ENCODE measurements at places on chromosomes 4 and X.

DNA sequence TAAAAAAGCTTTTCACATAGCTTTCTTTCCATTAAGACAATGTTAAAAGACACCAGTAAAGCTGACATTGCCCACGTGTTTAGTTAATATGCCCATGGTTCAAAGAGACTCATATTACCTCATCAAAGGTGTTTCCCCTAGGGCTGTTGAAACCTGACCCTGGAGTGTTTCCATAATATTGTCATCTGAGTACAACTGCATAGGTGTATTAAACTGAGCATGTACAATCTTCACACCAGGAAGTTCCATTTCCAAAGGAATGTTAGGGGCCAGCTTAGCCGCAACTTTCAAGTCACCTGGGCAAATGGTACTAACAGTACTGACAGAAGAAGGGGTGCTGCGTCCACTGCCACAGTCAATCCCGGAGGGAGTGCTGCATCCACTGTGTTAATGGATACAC is 27.1 kb downstream of the PDLIM3 start:
- no peak for DNase-seq

DNA sequence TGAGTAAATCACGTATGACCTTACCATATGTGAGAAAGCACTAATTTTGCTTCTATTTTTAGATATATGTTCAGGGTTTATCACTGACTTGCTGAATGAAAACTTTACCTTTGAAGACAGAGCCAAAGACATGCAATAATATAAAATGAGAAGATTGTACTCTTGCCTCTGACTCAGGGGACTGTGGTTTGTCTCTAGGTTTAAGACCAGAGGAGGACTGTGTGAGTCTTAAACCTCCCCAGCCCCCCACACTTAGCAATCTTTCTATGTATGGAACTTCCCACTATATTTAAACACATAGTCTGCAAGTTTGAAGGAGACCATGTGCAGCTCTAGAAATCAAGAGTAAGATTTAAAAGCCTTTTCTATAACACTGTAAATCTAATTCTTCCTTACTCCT is 368.7 kb upstream of the FAM241A start:
- DNase-seq = no peak

DNA sequence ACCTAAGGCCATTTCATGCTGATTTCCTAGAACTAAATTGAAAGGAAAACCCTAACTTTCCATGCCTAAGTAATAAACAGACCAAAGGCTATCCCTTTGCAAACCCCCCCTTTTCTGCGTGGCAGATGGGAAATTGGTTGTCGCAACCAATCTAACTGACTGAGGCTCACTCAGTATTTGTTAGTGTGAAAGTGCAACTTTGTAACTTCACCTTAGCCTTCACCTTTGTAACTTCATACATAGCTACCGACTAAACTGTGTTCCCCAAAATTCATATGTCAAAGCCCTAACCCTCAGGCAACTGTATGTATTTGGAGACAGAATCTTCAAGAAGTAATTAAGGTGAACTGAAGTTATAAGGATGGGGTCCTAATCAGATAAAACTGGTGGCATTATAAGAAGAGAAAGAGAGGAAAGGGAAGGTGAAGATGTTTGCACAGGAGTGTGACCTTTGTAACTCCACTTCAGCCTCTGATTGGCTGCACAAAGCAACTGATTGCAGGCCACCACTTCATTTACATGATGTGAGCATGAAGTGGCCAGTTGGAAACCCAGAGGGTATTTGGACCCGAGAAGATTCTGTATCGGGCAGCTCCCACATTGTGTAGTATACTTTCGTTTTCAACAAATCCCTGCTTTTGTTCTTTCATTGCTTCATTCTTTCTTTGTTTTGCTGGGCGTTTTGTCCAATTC is 4.9 kb upstream of the TMEM33 start:
- DNase-seq = no peak

DNA sequence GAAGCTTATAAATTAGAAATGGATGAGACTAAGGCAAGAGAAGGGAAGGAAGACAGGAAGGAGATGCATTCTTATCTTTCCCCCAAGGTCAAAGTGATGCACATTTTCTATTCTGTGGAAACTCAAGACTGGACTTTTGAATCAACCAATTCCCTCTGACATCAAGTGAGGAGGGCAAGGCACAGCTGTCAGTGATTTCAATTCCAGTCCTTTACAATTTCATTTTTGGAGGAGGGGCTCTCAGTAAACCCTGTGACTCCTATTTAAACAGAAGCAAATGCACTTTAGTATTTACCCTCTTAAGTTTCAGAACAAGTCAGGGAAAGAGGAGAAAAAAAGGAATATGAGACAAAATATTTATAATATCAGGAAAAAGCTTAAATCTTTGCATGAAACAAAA is 134.0 kb downstream of the MGST2 start:
- no peak for DNase-seq

Measured in smooth muscle cell of the brain vasculature (primary cell).